ENCODE measurements at places on chromosomes 13 and 19.

- no peak for DNase-seq
Observed at GRCh38 chr19:38078302-38078930, 145.6 kb downstream of the DPF1 start.

- DNase-seq, result no peak
Observed at GRCh38 chr19:39264306-39265290, 3.6 kb upstream of the IFNL2 start.

DNA sequence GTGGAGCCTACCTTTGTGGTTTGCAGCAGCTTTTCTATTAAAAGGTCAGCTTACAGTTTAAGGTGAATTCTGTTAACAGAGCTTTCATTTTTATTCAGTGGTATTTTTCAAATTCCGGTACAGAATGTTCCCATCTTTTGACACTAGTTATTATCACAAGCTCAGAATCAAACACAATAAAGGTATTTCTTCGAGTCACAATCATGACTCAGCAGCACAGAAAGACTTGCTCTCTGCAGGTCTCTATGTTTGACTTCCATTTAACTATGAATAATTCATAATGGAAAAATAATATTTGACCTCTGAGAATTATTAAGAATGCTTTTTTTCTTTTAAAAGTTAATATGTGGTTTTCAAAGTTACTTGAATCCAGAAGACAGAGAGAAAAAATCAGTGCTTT lies 28.2 kb downstream of the DACH1 start:
- DNase-seq, result no peak

- no peak for DNase-seq
Observed at GRCh38 chr19:29247872-29248271, 34.9 kb upstream of the UQCRFS1 start.

GRCh38 chr13:43377973-43378372 lies 354.6 kb downstream of the DNAJC15 start:
- no peak for DNase-seq

DNA sequence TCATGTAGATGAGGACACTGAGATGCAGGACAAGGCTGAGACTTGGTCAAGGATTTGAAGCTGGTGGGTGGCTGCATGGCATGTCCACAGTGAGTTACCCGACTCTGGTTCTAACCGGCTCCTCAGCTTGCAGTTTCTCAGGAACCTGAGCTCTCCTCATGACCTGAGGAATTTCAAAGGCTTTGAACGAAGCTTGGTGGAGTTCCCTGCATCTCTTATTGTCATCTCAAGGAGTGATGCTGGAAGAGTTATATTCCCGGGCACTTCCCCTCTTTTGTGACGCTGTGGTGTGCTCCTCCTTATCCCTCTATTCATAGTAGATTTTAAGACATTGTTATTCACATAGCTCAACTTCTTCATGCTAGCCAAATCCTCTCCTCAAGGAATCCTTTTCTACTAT lies 500.1 kb upstream of the HTR2A start:
- DNase-seq, result no peak

DNA sequence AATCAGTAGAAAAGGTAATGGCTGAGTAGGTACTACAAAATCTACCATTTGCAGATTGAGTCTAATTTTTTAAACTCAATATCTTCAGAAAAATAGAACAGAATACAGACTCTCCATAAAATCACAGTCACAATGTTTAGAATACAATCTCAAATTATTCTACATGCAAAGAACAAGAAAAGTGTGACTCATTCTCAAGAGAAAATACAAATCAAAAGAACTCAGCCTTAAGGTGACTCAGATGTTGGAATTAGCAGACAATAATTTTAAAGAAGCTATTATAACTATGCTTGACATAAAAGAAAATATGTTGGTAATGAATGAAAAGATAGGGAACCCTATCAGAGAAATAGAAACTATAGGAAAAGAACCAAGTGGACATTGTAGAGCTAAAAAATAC lies 78.9 kb downstream of the RXFP2 start:
- no peak for DNase-seq

GRCh38 chr13:93254775-93255174 lies 28.2 kb downstream of the GPC6 start:
- DNase-seq, result no peak

DNA sequence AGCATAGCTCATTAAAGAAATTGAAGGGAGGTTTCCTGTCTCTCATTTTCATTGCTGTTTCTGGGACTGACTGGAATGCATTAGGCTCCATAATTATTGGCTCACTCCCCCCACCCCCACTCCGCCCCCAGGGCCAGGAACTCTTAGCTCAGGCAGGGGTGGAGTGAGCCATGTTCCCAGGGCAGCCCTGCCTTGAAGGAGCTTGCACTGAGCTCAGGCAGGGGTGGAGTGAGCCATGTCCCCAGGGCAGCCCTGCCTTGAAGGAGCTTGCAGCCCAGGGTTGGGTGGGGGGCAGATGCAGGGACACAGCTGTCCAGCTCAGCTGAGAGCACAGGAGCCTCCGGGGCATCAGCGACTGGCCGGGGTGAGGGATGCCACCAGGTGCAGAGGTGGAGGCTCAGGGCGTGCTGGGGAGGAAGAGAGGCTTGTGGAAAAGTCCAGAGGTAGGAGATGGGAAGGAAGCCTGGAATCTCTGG lies 39.1 kb upstream of the TFDP1 start:
- DNase-seq, result no peak

- DNase-seq, result no peak
Observed at GRCh38 chr13:56338421-56338820, 802.3 kb upstream of the PRR20A start.

DNA sequence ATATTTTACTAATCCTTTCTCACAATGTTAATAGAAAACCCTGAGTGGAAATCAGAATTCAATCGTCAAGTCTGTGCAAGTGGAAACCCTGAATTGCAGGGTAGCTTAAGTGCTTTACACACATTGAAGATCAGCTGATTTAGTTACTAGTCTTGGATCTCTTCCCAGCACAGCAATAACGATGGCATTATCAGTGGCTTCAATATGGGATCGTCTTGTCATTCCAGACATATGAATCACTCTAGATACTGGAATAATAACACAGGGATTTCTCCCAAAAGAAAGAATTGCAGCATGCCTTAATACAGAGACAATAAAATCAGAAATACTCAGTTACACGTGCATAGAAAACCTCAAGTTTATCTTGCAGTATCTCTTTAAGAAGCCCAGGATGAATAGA lies 12.6 kb upstream of the METTL21C start:
- no peak for DNase-seq

- DNase-seq, result no peak
Observed at GRCh38 chr19:3949997-3950859, 17.4 kb downstream of the NMRK2 start.
